H54 (cell line): ENCODE measurements at places on chromosomes 4 and X.

DNA sequence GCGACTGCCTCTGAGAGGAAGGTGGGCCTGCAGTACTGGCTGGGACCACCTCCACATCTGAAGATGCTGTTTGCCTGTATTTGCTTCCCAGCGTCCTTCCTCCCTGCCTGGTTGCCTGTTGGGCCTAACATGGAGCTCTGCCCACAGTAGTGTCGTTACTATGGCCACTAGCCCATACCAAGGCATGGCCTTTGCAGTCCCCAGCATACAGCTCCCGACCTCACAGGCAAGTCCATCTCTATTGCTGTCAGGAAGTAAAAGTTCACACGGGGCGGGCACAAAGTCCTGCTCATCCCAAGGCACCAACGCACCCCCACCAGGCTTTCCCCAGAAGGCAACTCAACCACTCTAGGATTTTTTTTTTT lies 71.6 kb downstream of the MAML3 start:
- no peak for DNase-seq

DNA sequence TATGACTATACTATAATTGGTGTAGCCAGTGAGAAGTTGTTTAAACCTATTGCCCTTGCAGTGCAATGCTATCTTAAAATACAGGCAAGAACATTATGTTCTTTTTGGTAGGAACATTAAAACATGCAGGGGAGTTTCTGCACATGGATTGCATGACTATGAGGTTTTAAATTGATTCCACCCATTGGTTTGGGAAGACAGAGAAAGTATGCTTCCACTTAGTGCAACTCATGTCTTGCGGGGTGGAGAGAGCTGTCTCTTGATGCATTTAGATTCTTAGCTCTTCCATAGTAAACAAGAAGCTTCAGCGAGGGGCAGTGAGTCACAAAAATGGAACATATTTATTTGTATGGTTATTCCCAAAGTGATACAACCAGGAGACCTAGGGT lies 39.5 kb upstream of the RASL11B start:
- no peak for DNase-seq

DNA sequence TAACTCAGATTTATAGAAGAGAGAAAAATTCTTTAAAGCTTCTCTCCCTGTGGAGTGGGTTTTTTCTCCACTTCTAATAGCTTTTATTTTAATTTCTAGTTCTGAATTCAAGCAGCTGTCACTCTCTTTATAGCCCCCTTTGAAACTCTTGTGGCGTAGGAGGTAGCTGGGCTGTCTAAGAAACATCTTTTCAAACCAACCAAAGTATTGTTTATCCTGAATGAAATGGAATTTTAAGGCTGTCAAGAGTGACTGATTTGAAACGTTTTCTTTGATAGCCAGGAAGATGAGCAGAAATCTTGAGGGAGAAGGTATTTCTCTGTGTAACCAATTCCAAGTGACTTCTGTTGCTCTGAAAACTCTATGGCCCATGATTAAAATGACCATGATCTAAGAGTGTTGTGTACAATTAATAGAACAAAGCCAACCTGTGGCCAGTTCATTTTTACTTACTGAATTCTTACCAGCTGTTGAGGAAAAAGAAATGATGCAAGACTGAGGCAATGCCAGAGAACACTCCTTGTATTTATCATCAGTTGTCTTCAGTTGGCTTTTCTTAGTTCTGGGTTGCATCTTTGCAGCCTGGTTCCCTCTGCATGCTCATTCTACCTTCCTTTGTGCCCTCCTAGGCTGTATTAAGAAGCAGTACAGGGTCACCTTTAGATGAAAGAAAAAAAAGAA lies 298.4 kb downstream of the ARHGAP10 start:
- DNase-seq = no peak

DNA sequence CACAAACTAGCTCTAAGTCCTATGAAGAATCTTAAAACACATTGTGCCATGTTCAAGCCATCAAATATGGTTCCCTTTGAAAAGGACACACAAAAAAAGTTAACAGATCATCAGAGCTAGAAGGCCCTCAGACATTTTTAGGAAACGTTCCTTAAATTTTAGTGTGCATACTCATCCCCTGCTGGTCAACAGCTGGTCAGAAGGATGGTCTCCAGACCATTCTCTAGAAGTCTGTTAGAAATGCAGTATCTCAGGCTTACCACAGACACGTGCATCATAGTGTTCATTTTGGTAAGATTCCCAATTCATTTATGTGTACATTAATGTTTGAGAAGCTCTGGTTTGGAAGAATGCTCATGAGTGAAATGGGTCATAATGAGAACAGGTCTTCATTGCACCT lies 523.1 kb downstream of the INPP4B start:
- DNase-seq = no peak

DNA sequence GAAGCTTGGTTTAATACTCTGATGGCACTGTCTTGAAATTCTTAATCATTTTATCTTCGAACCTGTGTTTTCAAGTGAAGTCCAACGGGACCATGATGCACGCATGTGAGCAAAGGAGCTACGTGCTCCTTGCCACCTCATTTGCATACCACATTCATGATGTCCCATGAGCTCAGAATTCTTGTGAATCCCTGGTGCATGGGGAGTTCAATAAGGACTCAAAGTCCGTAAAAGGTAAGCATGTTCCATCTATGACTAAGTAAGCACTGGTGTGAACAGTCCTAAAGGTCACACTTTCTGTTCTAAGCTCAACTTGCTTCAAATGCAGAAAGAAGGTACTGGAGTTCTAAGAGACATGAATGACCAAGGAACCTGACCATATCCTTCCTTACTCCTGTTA lies 13.1 kb upstream of the GPM6B start:
- DNase-seq = no peak

DNA sequence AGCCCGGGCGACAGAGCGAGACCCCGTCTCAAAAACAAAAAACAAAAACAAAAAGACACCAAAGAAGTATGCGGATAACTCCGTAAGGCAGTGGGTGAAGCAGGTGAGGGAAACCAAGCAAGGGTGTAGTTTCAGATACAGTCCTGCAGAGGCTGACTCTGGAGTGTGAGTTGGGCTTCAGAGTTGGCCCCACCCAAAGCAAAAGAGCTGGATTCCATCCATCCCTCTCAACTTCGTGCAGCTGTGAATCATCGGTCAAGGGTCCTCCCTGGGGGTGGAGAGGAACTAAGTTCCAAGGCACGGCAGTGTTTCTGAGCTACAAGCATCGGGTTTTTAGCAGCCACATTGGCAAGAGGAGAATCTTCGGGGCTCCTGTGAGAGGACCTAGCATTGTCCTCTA lies 43.9 kb upstream of the FAM9A start:
- no peak for DNase-seq

GRCh38 chrX:23100826-23101225 lies 101.1 kb downstream of the DDX53 start:
- DNase-seq = no peak

- no peak for DNase-seq
Observed at GRCh38 chr4:107366016-107366735, 330.1 kb upstream of the DKK2 start.

DNA sequence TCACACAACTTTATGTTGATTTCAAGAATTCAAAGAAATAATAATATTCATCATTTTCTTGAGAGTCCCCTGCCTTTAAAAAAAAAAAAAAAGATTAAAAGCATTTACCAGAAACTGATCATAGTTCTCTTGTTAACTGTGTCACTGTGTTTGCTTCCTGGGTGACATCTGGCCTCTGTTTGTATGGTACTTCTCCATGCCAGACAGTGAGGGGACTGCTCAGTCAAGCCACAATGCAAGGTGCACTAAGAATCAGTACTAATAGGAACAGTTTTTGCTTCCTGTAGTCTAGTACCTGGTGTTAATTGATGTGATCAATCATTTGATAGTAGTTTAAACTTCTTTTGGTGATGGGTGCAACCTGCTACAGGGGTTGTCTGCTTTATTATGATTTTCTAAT lies 77.5 kb downstream of the PHOX2B start:
- DNase-seq = no peak

DNA sequence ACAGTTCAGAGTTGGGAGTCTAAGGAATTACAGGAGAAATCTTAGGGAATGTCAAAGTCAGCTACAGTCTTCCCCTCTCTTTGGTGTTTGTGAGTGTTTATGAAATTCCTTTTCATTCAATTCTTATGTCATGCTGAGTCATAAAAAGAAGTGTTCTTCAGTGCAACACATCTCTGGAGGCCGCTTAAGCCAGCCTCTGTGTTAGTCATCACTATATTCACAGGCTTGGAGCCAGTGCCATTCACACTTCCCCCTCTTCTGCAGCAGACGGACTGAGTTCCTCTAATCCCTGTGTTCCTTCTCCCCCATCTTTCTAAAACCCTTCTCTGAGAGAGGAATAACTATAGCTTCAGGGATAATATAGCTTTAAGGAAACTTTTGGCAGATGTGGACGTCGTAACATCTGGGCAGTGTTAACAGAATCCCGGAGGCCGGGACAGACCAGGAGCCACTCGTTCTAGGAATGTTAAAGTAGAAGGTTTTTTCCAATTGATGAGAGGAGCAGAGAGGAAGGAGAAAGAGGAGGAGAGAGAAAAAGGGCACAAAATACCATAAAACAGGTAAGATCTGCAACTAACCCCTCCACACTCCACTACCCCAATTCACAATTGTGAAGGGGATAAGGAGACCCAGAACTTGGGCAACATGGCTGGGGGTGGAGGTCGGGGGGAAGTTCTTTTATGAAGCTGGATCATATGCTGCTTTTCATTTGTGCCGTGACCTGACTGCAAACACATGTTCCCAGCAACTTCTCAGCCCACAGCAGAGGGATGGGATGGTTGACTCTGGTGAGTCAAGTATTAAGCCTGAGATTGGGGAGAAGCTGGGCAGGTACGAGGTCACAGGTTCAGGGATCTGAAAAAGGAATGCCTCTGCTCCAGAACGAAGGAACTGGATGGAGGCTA lies at the start of gene SRPX2:
SRPX2 (plus strand) TSS at position 244 of the 905 bp plus-strand sequence. CDS start 2,124 bp downstream, outside the sequence.
- DNase-seq = peak; percentile 33

GRCh38 chrX:20527558-20528011 lies 260.9 kb upstream of the RPS6KA3 start:
- DNase-seq = no peak

GRCh38 chr4:39597695-39598381 lies 40.8 kb downstream of the SMIM14 start:
- no peak for DNase-seq

GRCh38 chr4:113837397-113837796 lies 75.9 kb upstream of the CAMK2D start:
- no peak for DNase-seq

- DNase-seq = no peak
Observed at GRCh38 chr4:142615324-142615665, 230.8 kb downstream of the INPP4B start.

DNA sequence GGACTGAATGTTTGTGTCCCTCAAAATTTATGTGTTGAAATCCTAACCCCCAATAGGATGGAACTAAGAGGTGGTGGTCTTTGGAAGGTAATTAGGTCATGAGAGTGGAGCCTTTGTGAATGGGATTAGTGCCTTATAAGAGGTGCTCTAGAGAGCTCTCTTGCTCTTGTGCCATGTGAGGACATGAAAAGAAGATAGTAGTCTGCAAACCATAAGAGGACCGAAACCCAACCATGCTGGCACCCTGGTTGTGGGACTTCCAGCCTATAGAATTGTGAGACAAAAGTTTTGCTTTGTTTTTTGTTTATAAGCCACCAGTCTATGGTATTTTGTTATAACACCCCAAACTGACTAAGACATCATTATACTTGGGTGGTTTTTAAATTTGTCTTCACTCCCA lies 417.1 kb downstream of the ANKRD50 start:
- no peak for DNase-seq

DNA sequence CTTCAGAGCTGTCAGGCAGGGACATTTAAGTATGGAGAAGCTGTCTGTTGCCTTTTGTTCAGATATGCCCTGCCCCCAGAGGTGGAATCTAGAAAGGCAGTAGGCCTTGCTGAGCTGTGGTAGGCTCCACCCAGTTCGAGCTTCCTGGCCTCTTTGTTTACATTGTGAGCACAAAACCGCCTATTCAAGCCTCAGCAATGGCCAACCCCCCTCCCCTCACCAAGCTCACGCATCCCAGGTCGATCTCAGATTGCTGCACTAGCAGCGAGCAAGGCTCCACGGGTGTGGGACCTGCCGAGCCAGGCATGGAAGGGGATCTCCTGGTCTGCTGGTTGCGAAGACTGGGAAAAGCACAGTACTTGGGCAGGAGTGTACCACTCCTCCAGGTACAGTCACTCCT lies 59.3 kb downstream of the ZNF674 start:
- no peak for DNase-seq

DNA sequence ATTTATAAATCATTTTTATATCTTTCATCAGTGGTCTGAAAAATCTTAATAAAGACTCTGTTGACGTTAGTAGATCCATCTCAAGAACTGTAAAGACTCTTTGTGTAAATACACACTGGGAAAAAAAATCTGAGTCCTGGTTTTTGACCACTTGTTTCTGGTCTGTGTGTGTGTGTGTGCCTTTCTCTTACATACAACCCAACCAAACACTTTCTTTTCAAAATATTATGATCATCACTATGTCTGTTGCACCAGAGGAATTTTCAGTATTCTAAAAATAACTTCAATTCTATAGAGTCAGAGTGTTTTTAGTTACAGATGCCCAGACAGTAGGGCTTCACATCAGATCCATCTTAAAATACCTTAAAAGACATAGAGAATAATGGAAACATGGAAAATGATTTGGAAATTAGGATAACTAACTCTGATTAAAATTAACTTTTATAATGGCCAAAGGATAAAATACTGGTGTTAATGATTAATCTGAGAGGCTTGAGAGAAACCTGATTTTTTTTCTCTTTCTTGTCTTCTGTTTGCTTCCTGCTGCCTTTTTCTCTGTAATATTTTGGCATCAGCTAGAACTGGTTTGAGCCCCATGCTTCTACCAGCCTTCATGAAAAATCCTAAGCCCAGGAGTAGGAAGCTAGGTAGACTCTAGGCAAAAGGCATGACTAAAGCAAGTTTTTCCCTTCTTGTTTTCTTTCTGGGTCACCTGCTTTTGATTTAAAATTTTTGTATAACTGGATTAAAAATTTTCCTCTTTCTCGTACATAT lies 99.7 kb downstream of the ATXN3L start:
- DNase-seq = no peak

- DNase-seq = no peak
Observed at GRCh38 chr4:182863501-182863900, 53.7 kb downstream of the DCTD start.

GRCh38 chr4:112526061-112526460 lies 10.1 kb upstream of the NEUROG2 start:
- no peak for DNase-seq

DNA sequence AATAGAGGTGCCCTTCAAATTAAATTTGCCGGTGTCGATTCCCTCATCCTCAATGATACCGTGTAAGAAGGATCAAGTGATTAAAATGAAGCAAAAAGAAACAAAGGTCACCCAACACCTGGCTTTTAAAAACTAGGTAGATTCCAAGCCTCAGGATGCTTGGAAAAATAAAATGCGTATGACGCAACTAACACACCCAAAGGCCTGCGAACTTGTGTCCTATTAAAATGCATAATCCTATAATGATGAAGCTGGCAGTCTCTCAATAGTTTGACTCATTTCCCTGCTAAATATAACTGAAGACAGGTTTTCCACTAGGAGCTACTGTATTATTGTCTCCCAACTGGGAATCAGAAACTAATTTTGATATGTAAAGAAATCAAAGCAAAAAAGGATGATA lies 263.2 kb downstream of the DHX15 start:
- no peak for DNase-seq
